ENCODE measurements at places on chromosomes 2 and 18. TPM values are rescaled to one million over a fixed set of nuclear protein-coding genes. Genes with fewer than 3 reads are reported as not detected.

Gene CFAP221
- polyA plus RNA-seq: not detected

Gene TRPM8
- 0.04 TPM for polyA plus RNA-seq

Gene ANKRD53
- polyA plus RNA-seq: not detected

Gene GRB14
- 4.2 TPM for polyA plus RNA-seq

Gene RESP18
- polyA plus RNA-seq: not detected

Gene ARL4C
- 55.0 TPM for polyA plus RNA-seq

DNA sequence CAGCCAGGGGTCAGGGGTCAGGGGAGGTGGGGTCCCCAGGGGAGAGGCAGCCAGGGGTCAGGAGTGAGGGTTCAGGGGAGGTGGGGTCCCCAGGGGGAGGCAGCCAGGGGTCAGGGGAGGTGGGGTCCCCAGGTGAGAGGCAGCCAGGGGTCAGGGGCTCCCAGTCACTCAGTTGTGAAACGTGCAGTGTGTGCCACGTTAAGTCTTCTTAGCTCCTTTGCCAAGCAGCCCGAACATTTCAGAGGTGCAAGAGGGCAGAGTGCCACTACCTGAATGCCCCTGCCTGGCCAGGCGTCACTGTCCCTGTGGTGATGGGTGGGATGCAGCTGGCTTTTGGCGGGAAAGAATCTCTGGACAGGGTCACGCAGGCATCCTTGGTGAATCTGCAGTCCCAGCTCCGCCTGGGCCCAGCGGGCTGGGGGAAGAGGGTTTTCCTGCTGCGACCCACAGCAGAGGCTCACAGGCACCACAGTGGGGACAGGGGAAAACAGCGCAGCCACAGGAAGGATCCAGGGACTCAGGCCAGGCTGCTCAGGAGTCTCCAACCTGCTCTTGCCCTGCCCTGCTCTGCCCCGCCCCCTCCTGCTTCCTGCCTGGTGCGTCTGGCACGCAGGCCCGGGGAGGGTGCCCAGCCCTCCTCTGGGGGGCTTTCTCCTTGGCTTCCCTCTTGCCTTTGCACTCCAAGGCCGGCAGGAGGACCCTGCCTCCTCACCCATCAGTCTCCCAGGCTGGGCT is 188.3 kb downstream of the TWIST2 start:
- DNase-seq: no peak

DNA sequence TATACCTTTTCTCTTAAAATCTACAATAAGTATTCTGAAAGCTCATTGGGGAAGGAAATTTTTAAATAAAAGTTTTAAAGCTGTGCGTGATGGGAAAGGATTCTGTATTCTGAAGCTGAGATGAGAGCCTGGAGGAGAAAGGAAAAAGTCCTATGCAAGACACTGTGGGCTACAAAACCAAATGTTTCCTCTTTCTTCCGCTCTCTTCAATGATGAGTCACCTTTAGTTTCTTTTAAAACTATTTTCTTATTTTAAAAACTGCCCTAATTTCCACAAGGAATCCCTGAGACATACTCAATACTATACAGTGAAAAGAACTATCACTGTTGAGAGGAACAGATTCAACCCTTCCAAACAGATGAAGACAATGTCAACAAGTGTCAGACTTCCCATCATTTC is 87.4 kb downstream of the INO80D start:
- DNase-seq: no peak

DNA sequence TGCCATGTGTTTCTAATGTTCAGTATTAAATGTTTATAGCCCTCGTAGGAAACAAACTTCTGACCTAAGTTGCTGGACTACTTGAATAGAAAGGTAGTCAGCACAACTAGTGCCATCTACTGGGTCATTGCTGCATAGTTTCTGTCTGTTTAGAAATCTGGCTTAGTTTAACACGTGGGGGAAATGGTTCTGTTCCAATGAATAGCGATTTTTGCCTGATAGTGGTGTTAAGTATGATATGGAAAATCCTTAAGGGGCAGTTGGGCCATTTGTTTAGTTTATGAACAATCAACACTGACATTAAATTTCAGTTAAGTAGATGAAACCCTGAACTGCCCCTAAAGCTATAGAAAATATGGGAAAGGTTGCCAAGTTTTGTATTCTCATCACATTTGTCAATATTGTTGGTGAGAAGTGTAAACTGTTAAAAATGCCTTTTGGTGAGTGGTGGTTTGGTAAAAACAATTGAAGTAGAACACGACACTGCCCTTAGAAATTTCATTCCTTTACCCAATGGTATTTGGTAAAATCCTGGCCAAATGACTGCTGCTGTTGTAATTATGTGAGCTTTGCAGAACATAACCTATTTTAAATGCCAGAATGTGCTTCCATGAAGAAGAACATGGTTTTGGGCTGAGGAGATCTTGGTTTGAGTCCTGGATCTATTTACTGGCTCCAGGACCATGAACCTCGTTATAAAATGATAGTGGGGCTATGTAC is 13.2 kb downstream of the NABP1 start:
- no peak for DNase-seq

DNA sequence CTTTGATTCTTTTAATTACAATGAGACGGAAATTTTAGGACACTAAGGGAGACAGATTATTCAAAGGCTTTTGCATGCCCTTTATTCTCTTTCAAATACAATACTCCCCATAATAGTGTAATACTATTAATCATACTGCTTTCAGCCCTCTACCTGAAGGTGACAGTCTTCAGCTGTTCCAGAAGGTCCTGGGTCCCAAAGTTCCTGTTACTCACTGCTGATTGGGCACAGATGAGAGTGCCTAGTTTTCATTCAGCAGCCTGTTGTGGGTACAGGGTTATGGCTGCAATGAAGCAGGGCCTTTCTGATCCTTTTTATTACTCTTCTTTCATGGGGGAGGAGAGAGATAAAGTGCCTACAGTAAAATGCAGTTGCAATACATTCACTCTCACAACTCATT is 80.2 kb downstream of the NUP35 start:
- DNase-seq: no peak

GRCh38 chr2:17976871-17977746 is 98.6 kb downstream of the KCNS3 start:
- DNase-seq: peak; percentile 15

DNA sequence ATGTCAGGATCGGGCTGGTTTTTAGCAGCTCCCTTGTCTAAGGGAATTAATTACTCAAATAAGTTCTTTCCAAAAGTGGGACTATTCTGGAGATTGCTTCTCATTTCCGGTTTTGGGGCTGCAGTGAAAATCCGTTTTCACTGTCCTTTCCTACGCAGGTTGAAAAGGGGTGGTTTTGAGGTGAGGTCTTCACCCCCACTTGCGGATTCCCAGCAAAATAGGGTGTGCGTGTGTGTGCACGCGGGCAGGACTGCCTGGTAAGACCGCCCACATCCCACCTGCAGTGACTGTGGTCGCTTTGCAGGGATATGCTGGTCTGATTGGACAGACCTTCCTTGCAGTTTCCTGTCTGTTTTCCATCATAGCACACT is 472 bp upstream of the PLEKHM3 start:
- DNase-seq: no peak

DNA sequence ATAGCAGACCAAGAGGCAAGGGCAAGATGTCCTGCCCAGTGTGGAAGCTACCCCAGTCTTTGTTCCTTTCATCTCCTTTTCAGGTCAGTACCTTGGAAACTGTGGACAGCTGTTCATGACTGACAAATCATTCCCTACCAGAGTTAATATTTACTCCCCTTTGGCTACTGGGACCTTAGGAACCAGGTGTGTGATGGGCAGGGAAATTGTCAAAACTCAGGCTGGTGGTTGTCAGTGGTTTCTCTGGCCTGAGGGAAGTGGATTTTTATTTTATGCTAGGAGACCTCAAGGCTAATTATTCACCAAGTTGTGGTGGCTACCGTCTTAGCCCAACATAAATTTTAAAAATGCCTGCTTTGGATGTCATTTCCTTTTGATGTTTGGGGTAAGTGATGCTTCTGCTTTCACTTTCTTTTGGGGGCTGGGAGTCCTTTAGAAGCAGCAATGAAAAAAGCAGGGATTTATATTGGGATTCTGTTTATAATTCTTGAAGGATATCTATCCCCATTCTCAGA is 119.3 kb downstream of the SETBP1 start:
- DNase-seq: no peak

DNA sequence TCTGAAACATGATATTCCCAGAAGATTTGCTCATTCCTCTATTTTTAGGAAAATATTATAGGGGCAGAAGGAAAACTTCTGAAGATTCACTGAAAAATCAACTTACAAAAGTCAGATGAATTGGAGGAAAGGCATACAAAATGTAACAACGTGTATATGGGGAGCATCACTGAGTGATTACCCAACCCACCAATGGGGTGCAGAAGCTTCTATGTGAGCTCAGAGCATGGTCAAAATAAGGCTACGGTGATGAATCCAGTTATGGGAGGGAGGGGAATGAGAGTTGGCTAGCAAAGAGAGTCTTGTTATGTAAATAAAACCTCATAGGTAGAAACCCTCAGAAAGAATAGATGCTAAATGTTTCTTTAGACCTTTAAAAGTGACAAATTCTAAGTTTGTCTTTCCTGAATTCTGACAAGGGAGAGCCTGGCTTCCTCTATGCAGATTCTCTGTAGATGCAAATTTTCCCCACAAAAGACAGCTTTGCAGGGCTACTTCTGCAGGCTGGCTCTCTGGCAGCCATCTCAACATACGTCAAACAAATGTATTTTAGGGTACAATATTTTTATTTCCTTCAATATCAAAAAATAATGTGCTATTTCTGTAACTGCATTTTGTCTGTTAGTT is 171.4 kb upstream of the NDUFV2 start:
- no peak for DNase-seq

GRCh38 chr18:43004421-43004820 is 111.1 kb downstream of the RIT2 start:
- DNase-seq: no peak

DNA sequence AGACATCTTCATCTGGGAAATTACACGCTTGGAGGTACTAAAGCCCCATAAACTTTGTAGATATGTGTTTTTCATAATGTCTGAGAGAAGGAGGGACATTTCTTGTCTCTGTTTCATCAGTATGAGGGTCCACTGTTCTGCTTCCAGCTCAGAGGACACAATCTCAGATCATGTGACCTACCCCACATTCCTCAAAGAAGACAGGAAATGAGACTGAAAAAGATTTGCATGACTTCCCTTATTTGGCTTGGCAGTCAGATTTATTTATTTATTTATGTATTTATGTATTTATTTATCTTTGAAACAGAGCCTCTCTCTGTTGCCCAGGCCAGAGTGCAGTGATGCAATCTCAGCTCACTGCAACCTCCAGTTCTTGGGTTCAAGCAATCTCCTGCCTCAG is 463.7 kb upstream of the RGPD4 start:
- no peak for DNase-seq

GRCh38 chr2:229852565-229852964 is 69.2 kb downstream of the TRIP12 start:
- DNase-seq: no peak

DNA sequence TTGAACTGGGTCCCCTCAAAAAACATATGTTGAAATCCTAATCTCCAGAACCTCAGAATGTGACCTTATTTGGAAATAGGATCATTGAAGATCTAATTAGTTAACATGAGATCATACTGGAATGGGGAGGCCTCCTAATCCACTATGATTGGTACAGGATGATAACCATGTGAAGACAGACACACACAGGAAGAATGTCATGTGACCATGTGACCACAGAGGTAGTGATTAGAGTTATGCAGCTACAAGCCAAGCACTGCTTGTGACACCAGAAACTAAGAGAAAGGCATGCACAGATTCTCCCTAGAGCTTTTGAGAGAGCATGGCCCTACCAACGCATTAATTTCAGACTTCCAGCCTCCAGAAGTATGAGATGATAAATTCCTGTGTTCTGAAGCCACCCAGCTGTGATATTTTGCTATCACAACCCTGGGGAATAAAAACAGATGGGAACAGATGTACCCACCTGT is 47.0 kb upstream of the TGIF1 start:
- DNase-seq: no peak

DNA sequence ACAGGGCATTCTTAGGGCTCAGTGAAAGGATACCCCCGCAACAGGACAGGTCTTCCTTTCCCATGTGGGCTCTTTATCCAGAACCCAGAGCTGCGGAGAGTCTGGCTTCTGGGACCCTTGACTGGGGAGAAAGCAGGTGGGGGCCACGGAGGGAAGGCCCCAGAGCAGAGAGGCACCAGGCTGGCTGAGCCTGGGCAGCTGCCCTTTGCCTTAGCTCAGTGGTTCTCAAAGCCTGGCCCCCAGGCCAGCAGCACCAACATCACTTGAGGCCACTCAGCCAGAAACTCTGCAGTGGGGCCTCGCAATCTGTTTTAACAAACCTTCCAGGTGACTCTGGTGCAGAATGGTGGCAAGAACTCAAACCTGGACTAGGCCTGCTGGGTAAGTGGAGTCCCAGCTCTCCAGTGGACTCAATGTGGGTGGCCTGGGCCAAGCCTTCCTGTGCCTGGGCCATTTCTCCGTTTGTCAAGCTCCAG is 1.6 kb upstream of the TMEM37 start:
- no peak for DNase-seq

GRCh38 chr2:120014226-120014980 is 1.5 kb downstream of the EPB41L5 start:
- no peak for DNase-seq

GRCh38 chr2:190867212-190867611 is 13.4 kb upstream of the GLS start:
- no peak for DNase-seq

DNA sequence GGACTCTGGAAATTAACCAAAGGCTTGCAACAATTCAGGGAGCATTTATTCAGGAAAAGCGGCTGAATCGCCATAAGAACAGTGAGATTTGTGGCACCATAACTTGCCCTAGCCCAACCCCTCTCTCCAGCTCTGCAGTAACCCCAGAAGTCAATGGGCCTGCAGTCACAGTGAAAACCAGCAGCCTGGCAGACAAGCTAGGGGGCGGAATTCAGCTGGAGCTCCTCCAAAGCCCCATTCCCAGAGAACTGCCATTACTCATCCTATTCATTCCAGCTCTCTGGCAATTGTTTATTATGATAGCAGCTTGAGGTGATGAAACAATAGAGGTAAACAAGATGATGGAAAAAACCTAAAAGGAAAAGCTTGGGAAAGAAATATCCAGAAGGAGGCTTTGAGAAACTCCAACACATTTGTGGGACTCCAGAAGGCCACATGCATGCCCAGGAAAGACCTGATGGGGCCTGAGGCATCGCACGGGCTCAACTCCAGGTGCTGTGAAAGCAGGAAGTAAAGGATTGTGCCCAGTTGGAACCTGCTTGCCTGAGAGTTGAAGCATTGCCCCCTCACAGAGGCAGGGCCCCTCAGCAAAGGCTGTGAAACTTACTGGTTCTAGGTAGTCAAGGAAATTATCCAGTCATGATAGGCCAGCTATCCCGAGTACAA is 126.7 kb downstream of the TWIST2 start:
- peak; percentile 21 for DNase-seq

- no peak for DNase-seq
These were observed 1.4 kb downstream of the CAD start for GRCh38 chr2:27218614-27219013.

GRCh38 chr2:236554629-236555282 is 14.9 kb upstream of the ACKR3 start:
- no peak for DNase-seq

DNA sequence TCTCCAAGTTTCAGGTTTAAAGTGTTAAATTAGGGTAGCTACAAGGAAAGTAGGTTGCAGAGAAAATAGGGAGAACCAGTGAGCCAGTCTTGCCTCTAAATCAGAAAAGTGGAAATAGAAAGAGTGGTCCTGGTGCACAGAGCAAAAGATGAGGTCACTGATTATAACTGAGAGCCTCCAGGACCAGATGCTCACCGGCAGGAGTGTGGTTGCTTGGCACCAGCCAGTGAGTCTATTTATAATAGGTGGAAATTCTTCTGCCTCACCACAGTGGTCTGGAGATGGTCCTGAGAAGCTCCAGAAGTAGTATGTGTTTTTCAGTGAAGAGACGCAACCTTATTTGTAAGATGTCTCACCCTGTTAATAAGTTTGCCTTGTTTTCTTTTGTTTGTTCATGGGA is 373.9 kb upstream of the KCNJ3 start:
- no peak for DNase-seq

GRCh38 chr2:217858519-217859491 is 144.0 kb downstream of the TNS1 start:
- no peak for DNase-seq

Measured in keratinocyte (primary cell).